T-helper 2 cell (primary cell): ENCODE measurements at places on chromosomes 3 and 15.

- DNase-seq = no peak
These were observed 16.9 kb downstream of the FBLN2 start for GRCh38 chr3:13565581-13566452.

DNA sequence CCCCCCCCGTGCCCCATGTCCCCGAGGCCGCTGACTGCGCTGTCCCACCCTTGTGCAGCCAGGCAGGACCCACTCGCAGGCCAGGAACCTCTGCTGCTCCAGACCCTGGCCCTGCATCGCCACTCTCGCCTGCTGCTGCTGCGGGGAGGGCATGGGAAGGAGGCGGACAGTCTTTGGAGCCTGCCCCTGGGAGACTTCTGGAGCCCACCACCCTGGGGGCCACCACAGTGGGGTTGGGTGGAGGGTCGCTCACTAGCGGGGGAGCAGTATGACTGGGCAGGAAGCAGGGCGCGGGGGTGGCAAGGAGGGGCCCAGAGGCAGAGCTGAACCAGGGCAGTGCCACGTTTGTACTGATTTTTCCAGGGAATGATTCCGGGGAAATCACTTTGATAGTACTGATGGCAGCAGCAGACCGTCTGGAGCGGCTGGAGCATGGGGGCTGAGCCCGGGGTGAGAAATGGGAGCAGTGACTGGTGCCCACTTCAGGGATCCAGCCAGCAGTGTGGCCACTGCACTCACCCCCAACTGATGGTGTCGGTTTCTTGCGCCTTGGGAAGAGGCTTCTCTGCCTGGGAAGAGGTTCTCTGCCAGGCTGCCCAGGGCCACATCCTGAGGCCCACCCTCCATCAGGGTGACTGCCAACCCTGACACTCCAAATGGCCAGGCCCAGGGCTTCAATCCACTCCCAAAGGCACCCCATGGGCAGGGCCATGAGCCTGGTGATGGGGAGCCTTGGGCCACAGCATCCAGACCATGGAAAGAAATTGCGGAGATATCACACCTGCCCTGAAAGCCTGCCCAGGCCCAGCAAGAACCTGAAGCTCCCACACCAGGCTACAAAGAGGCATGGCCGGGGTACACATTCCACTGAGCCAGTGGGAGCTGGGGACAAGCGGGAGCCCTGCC is 53.7 kb downstream of the LSAMP start:
- DNase-seq = no peak

GRCh38 chr15:100105101-100105500 is 236.7 kb downstream of the ADAMTS17 start:
- DNase-seq = no peak

DNA sequence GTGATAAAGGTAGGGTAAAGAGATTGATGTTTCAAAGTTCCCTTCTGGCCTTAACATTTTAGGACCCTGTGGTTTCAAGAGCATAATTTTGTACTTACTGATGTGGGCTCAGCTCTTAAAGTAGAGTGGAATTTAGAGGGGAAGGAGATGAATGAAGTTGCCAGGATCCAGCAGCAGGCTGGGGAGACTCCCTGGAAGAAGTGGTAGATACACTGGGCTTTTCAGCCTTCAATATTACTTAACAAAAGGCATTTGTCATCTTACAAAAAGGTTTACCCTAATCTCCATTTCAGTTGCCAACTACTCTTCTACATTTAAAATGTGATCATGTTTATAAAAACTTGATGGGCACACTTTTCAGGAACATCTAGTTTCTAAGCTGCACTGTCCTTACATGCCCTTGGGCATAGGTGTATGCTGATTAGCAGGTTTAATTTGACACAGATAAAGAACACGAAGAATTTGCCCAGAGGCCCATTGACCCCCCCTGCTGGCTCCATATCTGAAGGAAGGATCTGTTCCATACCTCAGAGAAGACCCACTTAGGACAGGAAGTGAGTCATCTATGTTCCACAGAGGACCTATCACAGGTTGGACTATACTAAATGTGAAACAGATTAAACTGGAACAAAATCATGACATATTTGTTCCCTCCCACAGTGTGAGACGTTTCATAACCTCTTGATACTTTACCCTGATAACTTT is 93.0 kb upstream of the LPP start:
- peak; percentile 92 for DNase-seq

DNA sequence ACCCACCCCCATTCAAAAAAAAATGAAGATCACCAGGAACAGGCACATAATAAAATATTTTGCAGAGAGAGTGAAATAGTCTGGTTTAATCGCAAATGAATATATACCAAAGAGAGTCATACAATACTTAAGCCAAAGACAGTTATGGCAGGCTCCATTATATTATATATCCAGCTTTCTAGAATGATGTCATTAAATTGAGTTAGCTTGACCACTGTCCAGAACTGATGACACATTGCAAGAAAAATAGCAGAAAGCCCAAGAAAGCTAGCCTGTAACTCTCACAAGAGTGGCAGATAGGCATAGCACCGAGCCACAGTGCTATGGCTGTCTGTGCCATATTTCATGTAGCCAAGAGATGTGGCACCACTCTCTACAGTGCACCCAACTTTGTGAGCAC is 231.9 kb upstream of the SEMA6D start:
- no peak for DNase-seq

DNA sequence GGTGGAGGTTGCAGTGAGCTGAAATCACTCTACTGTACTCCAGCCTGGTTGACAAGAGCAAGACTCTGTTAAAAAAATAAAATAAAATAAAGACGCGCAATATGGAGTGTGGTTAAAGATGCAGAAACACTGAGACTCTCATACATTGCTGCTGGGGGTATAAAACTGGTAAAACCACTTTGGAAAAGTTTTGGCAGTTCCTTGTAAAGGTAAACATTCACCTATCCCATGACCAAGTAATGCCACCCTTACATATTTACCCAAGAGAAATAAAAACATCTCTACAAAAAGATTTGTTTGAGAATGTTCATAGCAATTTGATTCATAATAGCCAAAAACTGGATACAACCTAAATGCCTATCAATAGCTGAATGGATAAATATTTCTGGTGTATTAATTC is 398.5 kb downstream of the PDCD6IP start:
- DNase-seq = no peak

GRCh38 chr3:184694716-184695115 is 17.1 kb downstream of the MAGEF1 start:
- DNase-seq = no peak

DNA sequence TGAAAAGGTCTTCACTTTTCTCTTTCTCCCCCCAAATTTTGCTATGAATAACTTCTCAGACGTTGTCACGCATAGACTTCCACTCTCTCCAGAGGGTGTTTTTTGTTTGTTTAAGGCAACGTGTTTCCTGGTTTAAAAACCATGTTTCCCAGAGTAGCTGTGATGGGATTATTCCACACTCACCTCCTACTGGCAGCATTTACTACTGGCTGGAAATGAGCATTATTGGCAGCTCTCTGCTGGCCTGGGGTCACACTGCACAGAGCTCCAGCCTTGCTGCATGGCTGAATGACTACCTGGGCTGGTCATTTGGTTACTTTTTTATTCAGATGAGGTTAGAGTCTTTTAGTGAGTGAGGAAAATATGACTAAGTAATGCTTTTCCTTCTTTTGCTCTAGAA is 65.2 kb downstream of the RARB start:
- DNase-seq = no peak

GRCh38 chr3:60536420-60536819 is 714.8 kb downstream of the FHIT start:
- DNase-seq = no peak

DNA sequence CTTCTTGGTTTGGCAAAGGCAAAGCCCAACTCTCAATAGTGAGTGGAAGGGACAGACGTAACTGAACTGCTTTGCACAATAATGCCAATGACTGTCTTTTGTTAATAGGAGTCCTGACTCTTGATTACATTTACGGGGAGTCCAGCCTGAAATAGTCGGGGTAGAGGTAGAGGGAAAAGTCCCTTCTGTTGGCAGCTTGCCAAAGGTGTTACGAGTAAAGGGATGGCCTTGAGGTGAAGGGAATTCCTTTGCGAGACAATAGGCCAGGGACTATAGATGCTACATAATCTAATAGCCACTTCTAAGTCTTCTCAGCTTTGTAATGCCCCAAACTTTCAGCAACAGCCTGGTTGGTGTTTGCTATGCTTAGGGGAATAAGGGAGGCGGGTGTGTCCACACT is 2.2 kb upstream of the SENP2 start:
- DNase-seq = no peak
